ENCODE measurements at places on chromosomes 11 and 22.

DNA sequence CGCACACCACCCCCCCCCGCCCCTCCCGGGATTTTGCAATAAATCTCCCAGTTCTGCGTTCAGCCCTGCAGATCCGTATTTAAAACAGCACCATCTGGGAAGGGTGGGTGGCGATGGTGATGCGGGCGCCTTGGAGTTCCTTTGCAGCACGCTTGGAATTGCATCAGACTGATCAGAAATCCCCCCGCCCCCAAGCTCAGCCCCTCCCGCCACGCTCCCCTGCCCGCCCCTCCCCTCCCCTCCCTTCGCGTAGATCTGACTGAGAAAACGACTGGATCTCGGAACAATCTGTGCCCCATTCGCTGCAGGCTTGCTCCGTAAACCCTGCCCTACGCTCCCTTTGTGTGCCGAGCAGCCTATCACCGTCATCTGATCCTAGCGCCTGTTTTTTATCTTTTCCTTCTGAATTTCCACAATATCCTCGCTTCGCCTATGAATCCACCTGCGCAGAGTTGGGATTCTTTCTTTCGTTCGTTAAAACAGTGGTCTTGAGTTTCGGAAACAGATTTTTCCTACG, 18.1 kb upstream of the BDNF start:
- DNase-seq, result no peak

GRCh38 chr22:46602025-46602424, 18.2 kb upstream of the GRAMD4 start:
- no peak for DNase-seq

- no peak for DNase-seq
These were observed at the start of gene HEPHL1 for GRCh38 chr11:94020777-94021481. HEPHL1 (plus strand) TSS chr11:94021354; CDS start chr11:94021369, 15 bp downstream.

DNA sequence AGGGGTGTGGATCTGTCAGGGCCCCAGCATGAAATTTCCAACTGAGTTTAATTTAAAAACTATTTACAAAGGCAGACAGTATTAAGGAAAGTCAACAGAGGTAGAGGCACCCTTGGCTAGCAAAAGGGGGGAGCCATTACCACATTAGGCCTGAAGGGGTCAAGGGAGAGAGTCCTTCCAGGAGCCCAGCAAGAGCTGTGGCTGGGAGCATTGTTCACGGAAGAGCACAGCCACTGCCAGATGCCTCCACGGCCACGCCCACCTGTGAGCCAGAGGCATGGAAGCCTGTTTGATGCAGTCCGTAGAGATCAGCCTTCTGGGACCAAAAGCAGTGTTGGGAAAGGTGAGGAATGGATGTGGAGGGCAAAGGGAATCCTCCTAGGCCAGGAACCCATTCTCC, 102.6 kb downstream of the GALNT18 start:
- no peak for DNase-seq

GRCh38 chr11:115505175-115505574, 960 bp upstream of the CADM1 start:
- DNase-seq, result no peak

DNA sequence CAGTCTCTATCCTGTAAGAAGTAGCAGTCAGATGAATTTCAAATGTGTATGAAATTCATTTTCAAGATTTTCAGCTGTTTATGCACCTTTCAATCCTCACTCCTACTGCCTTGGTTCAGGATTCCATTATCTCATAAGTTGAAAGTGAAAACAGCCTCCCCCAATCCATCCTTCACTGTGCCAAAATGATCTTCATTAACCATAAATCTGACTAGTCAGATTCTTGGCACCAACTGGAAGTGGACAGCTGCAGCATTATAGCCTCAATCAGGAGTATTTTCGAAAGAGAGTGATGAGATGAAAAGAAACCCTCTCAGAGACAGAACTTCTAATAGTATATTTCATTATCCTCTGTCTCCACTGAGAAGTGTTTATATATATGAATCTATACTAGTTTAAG, 365.3 kb upstream of the PDGFD start:
- no peak for DNase-seq

- no peak for DNase-seq
These were observed 5.3 kb upstream of the IFITM3 start for GRCh38 chr11:325796-326591.

DNA sequence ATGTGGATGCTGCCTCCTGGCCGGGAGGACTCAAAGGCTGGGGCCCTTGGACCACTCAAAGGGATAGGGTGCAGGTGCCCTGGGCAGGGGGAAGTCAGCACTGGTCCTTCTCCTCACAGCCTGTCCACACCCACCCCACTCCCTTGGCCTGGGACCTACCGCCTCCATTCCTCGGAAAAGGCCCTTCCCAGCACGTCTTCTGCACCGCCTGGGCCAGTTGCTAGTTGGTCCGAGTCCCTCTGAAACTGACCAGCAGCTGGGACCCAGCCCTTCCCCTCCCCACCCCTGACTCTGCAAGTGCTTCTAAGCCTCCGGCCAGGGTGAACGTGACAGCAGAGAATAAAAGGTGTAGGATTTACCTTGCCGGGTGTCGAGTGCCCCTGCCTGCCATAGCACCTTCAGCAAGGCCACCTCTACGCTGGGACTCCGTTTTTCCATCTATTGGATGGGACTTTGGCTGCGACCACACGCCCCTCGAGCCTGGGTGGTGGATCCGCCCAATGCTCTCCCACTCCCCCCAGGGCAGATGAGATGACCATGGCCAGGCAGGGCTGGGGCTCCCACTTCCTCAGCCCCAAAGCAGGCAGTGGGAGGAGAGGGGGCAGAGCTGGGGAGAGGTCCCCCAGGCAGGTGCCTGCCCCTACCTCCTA, 37.3 kb downstream of the OSBPL5 start:
- no peak for DNase-seq

GRCh38 chr11:70786021-70786665, 387.8 kb downstream of the CTTN start:
- DNase-seq, result no peak

GRCh38 chr11:122085264-122085663, 30.8 kb downstream of the BLID start:
- no peak for DNase-seq

- DNase-seq, result no peak
These were observed 398 bp upstream of the FAM89B start for GRCh38 chr11:65571940-65572339.

DNA sequence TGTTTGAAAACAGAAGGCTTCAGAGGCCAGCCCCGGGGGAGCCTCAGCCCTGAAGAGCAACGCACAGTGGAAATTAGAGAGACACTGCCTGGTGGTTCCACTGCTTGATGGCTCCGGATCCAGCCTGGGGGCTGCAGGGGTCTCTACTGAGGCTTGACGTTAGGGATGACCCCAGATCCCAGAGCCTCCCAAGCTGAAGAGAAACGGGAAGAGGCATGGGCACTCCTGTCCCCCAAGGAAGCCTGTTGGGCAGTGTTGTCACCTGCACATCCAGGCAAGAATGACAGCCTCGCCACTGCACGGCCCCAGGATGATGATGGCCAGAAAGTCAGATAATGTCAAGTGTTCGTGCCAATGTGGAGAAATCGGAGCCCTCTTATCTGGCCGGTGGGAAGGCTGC, 56.8 kb upstream of the FGF3 start:
- DNase-seq, result no peak

All from GM10248 (cell line).